ENCODE measurements at places on chromosomes 6 and 20. TPM values are rescaled to one million over a fixed set of nuclear protein-coding genes. Genes with fewer than 3 reads are reported as not detected.

DNA sequence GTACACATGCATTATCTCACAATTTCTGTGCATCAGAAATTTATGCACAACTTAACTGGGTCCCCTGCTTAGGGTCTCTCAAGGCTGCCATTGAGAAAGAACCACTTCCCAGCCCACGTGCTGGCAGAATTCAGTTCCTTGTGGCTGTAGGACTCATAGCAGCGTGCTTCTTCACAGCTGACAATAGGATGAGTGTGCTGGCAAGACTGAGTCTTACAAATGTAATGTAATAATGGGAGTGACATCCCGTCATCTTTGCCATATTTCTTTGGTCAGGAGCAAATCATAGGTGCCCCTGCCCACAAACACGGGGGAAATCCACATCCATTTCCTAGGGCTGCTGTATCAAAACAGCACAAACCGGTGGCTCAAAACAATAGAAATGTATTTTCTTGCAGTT, 77.4 kb downstream of the FIG4 start:
- no peak for DNase-seq

DNA sequence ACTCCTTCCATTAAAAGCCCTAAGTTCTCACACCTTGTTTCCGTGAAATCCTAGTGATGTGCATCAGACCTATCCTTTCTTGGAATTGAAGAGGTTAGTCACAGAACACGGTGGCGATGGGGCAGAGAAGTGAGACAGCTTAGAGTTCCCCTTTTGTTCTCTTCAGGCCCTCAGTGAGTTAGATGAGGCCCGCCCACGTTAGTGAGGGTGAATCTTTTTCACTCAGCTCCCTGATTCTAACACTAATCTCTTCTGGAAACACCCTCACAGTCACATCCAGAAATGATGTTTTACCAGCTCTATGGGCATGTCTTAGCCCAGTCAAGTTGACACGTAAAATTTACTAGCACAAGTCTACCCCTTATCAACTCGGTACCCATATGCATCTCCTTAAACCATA, 172.7 kb upstream of the NOX3 start:
- no peak for DNase-seq

- no peak for DNase-seq
Observed at GRCh38 chr6:125307964-125308615, 6.3 kb upstream of the HDDC2 start.

GRCh38 chr6:29553268-29554057, 6.1 kb downstream of the UBD start:
- DNase-seq: peak; percentile 65

- no peak for DNase-seq
Observed at GRCh38 chr6:130849594-130849993, 22.4 kb downstream of the SMLR1 start.

DNA sequence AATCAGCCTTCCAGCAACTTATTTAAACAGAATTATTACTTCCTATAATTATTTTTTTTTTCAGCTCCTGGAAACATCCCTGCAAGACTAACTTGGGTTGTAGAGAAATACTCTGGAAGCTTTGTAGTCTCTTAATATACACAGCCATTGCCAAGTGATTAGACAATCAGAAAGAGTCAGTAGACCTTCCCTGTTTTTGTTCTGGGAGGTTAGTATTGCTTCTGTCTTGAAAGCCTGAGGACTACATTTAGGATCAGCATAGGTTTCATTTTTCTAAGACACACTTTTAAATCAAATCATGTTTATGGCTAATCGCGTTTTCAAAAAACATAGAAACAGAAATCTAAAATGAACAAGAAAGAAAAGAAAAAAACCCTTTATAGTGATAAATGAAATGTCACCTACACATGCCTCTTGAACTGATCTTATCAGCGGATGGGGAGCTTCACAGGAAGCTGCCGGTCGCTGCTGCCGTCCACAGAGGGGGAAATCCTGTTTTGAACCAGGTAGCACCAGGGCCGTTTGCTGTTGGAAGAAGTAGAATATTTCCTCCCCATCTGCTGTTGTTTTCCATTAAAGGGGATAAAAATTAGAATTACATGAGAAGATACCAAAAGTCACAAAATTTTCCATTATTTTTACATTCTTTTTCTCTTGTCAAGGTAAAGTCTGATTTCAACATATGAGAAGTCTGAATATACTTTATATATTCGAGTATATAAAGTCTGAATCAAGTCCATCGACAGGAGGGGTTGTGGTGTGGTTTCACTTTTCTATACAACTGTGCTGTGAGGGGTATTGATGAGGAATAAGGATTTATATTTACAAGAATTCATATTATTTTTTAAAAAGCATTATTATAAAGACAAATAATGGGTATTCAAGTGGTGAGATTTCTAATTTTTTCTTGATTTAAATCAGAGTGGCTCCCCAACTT, 94.6 kb downstream of the ARMC2 start:
- DNase-seq: no peak

GRCh38 chr6:150661216-150662007, 61.7 kb downstream of the PLEKHG1 start:
- DNase-seq: no peak

DNA sequence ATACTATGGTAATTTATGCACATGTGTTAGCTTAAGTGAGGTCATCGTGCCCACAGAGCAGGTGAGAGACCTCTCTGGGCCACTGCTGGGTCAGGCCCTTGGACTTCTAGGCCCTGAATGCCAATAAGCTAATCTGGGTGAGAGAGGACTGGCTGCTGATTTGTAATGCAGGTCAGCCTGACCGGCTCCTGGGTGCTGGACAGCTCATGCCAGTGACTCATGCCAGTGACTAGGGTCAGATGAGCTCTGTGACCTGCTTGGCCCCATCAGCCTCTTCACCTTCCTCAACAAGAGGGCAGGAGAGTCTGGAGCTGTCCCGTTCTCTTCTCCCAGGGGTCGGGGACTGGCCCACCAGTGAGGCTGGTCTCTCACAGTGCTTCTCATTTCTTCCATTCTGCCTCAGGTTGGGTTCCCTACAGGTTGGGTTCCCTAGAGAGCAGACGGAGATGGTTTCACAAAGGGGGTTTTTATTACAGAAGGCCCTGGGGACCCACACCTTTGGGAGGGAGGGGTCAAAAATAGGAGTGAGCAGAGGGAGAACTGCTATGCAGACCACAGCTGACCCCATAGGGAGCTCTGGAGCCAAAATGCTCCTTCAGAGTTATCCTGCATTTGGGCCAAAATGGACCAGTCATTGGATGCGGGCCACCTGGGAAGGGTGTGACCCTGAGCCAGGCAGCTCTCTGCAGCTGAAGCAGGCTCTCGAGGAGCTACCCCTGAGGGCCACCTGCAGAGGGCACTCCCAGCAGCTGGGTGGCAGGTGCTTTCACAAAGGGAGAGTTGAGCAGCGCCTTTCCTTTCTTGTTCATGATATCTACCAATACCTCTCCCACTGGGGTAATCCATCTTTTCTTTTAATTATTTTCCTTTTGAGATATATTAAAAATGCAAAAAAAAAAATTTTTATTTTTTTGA, 2.2 kb upstream of the OXT start:
- no peak for DNase-seq

DNA sequence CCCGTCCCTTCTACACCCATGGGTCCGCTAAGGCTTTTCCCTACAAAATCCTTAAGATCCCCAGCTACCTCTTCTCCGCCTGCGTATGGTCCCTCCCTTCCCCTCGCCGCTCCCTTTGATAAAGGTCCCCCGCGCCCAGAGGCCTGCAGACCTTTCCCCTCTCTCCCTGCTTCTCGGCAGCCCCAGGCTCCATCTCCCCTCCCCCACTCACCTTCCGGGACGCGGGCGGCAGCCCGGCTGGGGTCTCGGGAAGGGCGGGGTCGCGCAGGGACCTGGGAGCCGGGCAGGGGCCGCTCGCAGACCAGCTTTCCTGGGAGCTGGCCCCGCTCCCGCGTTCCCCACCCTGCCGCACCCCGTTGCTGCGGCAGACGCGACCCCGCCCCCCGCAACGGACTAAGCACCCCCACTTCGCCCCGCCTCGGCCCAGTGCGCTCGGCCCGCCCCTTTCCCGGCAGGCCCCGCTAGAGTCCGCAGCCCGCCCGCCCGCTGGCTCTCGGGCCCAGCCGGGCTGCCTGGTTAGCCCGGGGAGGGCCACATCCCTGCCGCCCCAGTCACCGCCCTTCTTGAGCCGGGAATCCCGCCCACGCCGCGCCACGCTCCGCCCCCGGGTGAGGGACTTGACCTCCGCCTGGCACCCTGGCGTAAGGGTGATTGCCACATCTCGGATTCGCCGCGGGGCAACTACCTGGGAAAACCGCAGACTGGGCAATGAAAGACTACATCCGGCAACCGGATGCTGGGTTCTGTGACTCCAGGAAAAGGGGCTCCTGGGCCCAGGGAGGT, at the start of gene FLOT1:
Gene FLOT1, minus strand, starts transcription at position 372 of the 783 bp plus-strand sequence. CDS start 498 bp downstream, outside the sequence.
- DNase-seq: peak; percentile 64

- no peak for DNase-seq
Observed at GRCh38 chr20:25573288-25574251, 11.8 kb downstream of the NINL start.

DNA sequence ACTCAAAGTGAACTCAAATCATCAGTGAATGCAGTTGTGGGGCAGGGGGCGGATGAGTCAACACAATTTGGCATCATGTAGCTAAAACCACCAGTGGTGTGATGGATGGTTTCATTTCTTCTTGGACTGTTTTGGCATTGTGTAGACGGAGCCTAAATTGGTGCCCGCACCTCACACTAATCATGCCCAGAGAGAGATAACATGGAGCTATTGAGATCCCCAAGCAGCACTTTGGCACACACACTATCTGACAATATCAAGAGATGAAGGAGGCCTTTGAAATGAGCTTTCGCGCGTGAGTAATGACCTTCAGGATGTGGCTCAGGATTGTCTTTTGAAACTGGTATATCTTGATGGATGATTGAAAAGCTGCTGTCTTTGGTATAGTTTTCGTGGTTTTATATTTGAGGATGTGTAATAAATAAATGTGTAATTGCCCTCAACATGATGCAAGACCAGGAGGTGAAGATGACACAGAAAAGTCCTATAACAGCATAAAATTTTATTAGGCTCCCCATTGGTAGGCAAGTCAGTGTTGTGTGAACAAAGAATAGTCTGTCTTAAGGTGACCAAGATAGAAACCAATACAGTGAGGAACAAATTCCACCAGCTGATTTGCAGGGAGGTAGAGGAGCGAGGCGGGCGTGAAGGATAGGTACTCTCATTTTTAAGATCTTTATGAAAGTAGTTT, 174.2 kb downstream of the TSHZ2 start:
- DNase-seq: no peak

- DNase-seq: no peak
Observed at GRCh38 chr6:152170702-152171667, 363.5 kb downstream of the ESR1 start.

DNA sequence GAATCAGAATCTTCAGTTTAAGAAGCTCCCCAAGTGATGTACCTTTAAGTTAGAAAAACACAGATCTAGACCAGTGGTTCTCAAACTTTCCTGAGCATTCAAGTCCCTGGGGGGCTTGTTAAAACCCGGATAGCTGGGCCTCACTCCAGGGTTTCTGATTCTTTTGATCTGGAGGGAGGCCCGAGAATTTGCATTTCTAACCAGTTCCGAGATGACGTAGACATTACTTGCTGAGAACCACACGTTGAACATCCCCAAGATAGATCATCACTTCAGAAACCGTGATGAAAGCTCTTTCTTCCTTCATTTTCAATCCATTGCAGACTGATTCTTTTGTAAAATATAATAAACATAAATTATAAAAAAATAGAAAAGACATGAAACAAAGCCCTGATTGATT, 40.7 kb upstream of the KIF16B start:
- DNase-seq: no peak

GRCh38 chr6:68756454-68757375, 121.6 kb downstream of the ADGRB3 start:
- no peak for DNase-seq

DNA sequence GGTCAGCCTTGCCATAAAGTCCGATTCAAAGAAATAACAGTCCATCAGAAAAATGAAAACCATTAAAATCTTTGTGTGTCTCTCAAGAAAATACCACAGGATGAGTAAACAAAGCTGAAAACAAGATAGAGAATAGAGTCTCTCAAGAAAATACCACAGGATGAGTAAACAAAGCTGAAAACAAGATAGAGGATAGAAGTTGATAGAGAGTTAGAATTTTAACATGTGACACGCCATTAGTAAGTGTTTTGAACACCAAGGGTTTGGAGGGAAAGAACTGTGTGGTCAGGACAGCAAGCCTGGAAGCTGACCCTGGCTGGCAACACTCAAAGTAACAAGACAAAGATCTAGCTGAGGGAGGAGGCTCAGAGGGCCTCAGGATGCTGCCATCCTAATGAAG, 43.9 kb upstream of the PRND start:
- DNase-seq: no peak

GRCh38 chr6:110971468-110971867, 10.4 kb upstream of the RPF2 start:
- no peak for DNase-seq

PGC gene
- total RNA-seq: not detected

SH3BGRL2 gene
- total RNA-seq: 24.7 TPM

TSBP1 gene
- not detected for total RNA-seq

SOX18 gene
- total RNA-seq: 0.34 TPM

NKAIN4 gene
- total RNA-seq: 18.4 TPM

ID4 gene
- total RNA-seq: 114 TPM

NHSL1 gene
- 73.6 TPM for total RNA-seq

TXLNB gene
- total RNA-seq: 0.67 TPM

RGL2 gene
- 108 TPM for total RNA-seq

KCNG1 gene
- 44.2 TPM for total RNA-seq

CENPB gene
- total RNA-seq: 63.0 TPM

CEP57L1 gene
- total RNA-seq: 20.7 TPM

SLC22A2 gene
- total RNA-seq: not detected

Measured in mesothelial cell of epicardium (in vitro differentiated cells).